AG10803 (cell line): ENCODE measurements at places on chromosomes 6 and 20.

DNA sequence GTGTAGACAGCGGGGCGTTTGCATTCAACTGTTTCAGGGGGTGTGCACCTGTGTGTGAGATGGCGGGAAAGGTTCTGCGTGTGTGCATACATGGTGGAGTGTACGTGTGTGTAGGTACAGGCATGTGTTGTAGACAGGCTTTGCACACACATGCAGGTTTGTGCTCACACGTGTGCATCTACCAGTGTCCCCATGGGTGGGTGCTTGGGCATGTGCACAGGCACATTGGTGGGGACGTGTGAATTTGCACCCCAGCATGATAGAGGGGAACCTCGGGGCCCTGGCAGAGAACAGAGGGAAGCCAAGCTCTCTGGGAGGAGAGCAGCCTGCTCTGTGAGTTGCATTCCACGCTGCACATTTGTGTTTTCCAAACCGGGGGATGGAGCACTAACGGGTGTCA is 250.2 kb downstream of the PREX1 start:
- DNase-seq: no peak

- no peak for DNase-seq
Measured at GRCh38 chr6:39195792-39196385, 33.4 kb downstream of the KCNK5 start.

- no peak for DNase-seq
Measured at GRCh38 chr20:58296051-58296837, 13.3 kb upstream of the RAB22A start.

DNA sequence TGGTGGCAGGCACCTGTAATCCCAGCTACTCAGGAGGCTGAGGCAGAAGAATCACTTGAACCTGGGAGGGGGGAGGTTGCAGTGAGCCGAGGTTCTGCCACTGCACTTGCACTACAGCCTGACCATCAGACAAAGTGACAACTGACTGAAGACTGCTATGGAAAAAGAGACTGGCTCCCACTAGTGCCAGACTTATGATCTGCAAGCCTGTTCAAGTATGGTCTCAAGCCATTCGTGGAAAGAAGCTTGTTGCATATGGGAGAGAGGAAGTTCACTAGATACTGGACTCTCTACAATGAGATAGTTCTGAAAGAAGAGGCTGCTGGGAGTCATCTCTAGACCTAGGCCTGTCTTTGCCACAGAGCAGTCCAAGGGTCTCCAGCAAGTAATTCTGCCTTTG is 26.7 kb downstream of the MDN1 start:
- DNase-seq: peak; percentile 18

GRCh38 chr6:44177691-44178423 is 19.2 kb downstream of the CAPN11 start:
- peak; percentile 79 for DNase-seq

GRCh38 chr6:85008296-85009009 is 244.1 kb upstream of the TBX18 start:
- peak; percentile 52 for DNase-seq

GRCh38 chr6:148146717-148147462 is 195.7 kb upstream of the SASH1 start:
- DNase-seq: no peak

GRCh38 chr6:134949927-134950326 is at the start of gene ALDH8A1:
ALDH8A1 (minus strand) TSS chr6:134950101; CDS start chr6:134950053, 48 bp downstream.
- DNase-seq: no peak

DNA sequence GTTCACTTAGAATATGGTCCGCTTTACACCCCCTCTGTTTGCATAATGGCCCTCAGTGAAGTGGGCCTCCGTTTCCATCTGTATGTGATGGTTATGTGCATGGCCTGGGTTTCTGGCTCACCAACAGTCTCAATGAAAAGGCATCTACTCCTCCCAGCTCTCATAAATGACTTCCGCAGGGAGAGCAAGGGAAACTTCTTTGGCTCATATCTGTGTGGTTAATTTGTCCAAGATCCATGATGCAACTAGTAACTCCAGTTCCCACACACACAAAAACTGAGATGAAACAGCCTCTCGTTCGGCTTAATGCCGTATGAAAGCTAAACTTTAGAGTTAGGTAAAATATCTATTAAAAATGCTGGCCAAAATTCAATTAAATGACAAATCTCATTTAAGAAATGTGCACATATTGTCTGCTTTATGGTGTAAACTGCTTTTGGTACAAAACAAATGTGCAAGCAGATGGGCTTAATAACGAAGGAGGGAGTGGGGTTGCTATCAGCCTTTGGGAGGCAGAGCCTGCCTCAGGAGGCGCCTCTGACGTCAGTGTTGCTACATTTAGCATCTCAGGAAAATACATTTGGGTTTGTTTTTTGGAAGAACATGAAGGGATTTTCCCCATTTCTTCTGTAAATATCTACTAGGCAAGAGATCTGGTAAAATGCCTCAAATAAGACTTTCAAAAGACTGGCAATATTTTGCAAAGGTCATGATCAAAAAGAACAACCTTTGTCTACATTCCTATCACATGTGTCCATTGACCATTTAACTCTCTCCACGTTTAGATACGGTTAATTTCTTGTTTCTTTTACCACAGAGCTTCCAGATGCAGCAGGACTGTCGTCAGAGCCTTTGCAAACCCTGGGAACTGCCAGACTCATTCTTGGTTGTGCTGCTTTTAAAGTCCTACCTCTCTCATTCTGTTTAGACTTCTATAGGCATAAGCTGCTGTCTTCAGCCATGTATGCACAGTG is 96.8 kb downstream of the ARMC2 start:
- peak; percentile 96 for DNase-seq

DNA sequence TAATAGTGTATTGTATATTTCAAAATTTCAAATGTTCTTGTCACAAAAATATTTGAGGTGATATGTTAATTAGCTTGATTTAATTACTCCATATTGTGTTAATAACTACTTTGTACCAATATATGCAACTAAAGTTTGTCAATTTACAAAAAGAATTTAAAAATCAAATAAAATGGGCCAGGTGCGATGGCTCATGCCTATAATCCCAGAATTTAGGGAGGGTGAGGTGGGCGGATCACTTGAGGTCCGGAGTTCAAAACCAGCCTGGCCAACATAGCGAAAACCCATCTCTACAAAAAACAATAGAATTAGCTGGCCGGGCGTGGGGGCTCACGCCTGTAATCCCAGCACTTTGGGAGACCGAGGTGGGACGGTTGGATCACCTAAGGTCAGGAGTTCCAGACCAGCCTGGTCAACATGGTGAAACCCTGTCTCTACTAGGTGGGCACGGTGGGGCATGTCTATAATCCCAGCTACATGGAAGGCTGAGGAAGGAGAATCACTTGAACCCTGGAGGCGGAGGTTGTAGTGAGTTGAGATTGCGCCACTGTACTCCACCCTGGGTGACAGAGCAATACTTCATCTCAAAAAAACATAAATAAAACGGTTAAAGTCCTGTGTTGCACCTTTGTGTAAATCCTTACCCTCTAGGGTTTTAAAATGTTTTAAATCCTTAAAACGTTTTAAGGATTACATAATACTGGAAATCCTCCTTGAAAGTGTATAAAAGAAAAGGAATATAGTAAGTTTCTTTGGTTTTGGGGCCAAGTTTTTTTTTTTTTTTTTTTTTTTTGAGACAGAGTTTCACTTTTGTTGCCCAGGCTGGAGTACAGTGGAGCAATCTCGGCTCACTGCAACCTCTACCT is 4.0 kb downstream of the HSPA1B start:
- no peak for DNase-seq

- DNase-seq: no peak
Measured at GRCh38 chr6:160076009-160076408, 45.6 kb upstream of the SLC22A1 start.

GRCh38 chr6:29295623-29296022 is 5.9 kb upstream of the OR14J1 start:
- DNase-seq: no peak

DNA sequence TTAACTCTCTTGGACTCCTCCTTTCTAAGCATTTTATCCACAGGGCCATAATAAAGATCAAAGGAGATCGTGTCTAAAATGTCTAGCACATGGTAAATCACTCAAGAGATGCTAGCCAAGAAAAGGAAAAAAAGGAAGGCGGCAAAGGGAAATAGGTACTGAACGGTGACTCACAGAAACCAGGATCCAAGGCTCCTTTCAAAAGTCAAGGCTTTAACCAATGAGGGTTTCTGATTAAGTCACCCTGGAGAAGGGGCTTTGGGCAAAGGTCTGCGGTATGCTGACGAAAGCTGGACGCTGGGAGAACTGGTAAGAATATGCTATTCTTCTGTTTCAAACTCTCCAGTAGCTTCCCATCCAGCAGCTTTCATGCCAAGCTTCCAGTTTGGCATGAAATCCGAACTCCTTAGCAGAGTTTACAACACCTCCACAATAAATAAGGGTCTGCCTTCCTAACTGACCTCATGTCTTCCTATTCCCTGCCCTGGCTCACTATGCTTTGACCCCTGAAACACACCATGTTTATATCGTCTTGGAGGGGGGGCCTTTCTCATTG is 1.0 kb downstream of the TOMM34 start:
- no peak for DNase-seq

GRCh38 chr20:10447028-10447427 is 11.9 kb downstream of the SLX4IP start:
- peak; percentile 72 for DNase-seq

GRCh38 chr6:74715355-74716085 is 490.3 kb downstream of the COL12A1 start:
- peak; percentile 46 for DNase-seq

GRCh38 chr6:45737331-45738056 is 278.2 kb downstream of the CLIC5 start:
- no peak for DNase-seq

DNA sequence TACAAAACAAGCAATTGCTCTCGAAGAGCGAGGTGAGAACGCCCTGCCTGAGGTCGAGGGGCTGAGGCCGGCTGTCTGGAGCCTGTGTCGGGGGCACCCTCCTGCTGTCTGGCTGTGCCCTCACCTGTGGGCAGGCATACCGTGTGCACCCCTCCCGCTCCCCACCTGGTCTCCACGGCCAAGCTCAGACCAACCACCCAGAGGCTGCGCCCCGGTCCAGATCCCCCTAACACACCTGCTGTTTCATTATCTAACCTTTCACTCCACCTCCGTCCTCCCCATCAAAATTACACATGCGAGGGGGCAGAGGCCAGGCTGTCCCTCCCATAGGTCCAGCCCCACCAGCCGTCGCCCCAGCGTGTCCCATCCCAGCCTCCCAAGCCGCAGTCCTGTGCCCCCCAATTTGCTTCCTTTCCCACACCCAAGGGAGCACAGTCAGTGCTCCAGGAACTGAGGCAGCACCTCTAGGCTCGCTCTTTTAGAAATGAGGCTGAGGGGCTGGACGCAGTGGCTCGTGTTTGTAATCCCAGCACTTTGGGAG is 35.2 kb downstream of the NTSR1 start:
- no peak for DNase-seq

DNA sequence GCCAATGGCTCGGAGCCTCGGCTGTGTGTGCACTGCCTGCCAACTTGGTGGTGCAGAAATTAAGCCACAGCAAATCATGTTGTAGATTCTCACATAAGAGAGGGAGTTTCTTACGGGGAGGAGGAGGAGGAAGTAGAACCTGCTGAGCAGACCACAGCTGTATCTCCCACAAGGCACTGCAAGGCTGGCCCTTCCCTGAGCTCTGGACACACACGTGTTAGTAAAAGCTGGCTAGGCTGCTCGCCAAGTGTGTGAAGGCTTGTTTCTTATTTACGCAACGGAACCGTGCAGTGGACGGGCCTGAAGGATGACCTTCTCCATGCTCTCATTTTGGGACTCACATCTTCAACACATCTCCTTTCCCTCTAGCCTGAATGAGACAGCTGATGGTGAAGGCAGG is 15.7 kb upstream of the QKI start:
- DNase-seq: no peak

GRCh38 chr20:532530-532929 is 11.1 kb downstream of the CSNK2A1 start:
- no peak for DNase-seq

GRCh38 chr6:77150736-77151135 is 312.6 kb downstream of the HTR1B start:
- DNase-seq: no peak

DNA sequence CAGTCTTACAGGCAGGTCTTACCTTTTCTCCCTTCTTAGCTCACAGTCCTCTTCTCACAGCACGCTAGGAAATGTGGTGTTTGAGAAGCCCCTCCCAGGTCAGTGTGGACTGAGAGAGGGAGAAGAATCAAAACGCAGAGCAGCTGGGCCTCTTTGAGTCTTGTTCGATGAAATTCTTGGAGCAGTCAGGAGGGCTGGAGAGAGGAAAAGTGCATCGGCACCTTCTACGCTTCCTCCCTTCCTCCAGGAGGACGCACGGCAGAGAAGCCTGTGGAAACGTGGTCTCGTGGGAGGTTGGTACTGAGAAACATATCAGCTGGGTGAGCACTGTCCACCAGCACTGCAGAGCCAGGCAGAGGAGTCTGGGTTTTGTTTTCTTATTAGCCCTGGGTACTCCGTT is 52.7 kb downstream of the TXLNB start:
- no peak for DNase-seq

GRCh38 chr6:18039481-18039880 is 52.0 kb upstream of the KIF13A start:
- DNase-seq: no peak

DNA sequence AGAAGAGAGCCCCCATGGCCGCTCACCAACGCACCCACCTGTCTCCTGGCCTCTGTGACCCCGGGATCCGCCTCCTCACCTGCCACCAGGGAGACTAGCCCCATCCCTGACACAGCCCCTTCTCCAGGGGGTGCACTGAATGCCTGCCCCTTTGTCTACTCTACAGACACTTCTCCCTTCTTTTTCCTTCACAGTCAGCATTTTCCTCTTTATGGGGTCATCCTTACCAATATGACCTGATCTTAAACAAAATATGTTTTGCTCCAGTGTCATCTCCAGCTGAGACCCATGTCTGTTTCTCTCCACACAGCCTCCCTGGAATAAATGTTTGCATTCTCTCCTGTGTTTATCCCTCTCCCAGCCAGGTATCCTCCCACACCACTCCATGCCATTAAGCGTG is 14.6 kb upstream of the CCR6 start:
- DNase-seq: no peak

DNA sequence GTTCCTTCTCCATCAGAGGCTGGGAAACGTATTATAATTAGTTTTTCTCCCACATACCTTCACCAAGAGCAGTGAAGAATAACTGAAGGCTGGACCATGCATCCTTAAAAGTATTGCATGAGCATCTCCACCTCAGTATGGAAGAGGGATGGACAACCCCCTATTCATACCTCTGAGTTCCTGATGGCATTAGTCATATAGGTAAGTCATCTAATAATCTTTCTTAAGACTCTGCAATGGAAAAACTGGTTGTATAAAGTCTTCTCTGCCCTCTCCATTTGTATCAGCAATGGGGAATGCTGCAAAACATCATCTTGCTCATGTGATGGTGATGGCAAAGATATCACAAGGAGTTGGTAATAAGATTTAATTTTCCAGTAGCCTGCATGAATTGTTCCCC is 24.5 kb downstream of the PGM3 start:
- no peak for DNase-seq

- no peak for DNase-seq
Measured at GRCh38 chr20:40134176-40134575, 554.9 kb downstream of the MAFB start.

GRCh38 chr6:92922216-92922806 is 497.0 kb downstream of the EPHA7 start:
- DNase-seq: no peak

DNA sequence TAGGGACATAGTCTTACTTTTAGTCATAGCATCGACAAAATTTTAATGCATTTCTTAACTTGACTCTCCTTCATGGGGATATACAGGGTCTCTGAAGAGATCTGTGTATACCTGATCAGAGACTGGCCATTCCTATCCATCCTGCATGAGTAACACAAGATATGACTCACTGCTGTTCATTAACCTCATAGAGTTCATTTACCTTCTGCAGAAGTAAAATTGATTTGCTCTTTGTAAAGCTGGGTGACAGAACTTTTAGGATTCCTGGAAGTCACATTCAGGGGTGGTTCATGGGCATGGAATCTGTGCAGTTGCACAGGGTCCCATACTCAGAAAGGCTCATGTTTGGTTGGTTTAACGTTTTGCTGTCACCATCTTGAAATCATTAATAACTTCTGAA is 53.2 kb downstream of the PDE7B start:
- no peak for DNase-seq
